ENCODE measurements at places on chromosomes 7 and 10. TPM values are rescaled to one million over a fixed set of nuclear protein-coding genes. Genes with fewer than 3 reads are reported as not detected.

The MPP7 gene
- 23.6 TPM for total RNA-seq

The TCTN3 gene
- total RNA-seq: 19.2 TPM

The CALN1 gene
- 0.32 TPM for total RNA-seq

The SFRP4 gene
- total RNA-seq: not detected

The OR2A1 gene
- not detected for total RNA-seq

The AGBL3 gene
- 3.6 TPM for total RNA-seq

The SVIL gene
- total RNA-seq: 7.0 TPM

The TMEM236 gene
- not detected for total RNA-seq

The KIN gene
- total RNA-seq: 7.7 TPM

The TSPAN12 gene
- not detected for total RNA-seq
